ENCODE measurements at places on chromosomes 7 and 10. TPM values are rescaled to one million over a fixed set of nuclear protein-coding genes. Genes with fewer than 3 reads are reported as not detected.

GRCh38 chr7:120421151-120421651 lies 148.2 kb downstream of the KCND2 start:
- no peaks in the 10 kb centered on the region for H3K36me3 ChIP-seq
- no peaks in the 10 kb centered on the region for H3K27me3 ChIP-seq
- no peak overlapping the region for H3K27ac ChIP-seq
- H3K4me3 ChIP-seq: no peak overlapping the region
- no peaks in the 10 kb centered on the region for H3K4me1 ChIP-seq
- DNase-seq: no peak

DNA sequence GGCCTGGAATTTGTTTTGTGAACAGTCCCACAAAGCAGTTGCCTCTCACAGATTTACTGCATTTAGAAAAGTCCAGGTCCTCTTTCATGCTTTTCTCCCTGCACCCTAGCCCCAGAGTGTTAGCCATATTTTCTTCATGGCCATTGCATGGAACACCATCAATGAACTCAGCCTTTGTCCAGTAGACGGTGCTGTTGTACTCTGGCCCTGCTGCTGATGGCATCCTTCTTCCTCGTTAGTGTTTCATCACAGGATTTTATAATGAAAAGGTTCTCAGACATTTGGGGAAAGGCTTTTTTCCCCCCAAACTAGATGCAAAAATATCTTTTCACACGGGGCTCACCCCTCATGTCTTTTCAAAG lies 93.0 kb upstream of the SLC25A13 start:
- DNase-seq: peak; percentile 56
- no peaks in the 10 kb centered on the region for H3K27me3 ChIP-seq
- peaks cover 14% of the 10 kb centered on the region for H3K4me1 ChIP-seq
- H3K27ac ChIP-seq: no peak overlapping the region
- no peak overlapping the region for H3K4me3 ChIP-seq

- DNase-seq: no peak
- no peaks in the 10 kb centered on the region for H3K27me3 ChIP-seq
- no peak overlapping the region for H3K27ac ChIP-seq
These were observed 148.0 kb downstream of the ZNF33B start for GRCh38 chr10:42490368-42490767.

- H3K27ac ChIP-seq: no peak overlapping the region
- no peak overlapping the region for H3K4me3 ChIP-seq
These were observed 210.9 kb downstream of the CREB5 start for GRCh38 chr7:28623105-28623730.

DNA sequence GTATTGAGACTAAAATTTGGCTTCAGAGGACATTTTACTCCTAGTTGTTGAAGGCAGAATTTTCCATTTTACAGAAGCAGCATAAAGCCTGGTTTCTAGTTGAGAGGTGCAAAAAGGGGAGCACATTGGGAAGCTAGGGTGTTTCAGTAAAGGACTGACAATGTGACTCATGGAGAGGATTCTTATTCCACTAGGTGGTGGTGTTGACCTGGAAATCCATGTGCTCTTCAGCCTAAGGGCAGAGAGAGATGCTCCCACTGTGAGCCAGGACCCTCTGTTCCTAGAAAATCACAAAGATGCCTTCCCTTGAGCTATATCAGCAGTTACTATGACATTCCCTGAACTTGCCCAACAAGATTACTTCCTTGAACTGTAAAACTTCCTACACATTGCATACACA lies 687.8 kb downstream of the IPMK start:
- no peaks in the 10 kb centered on the region for H3K36me3 ChIP-seq
- no peaks in the 10 kb centered on the region for H3K4me1 ChIP-seq
- no peak overlapping the region for H3K27ac ChIP-seq
- H3K4me3 ChIP-seq: no peak overlapping the region

- H3K27ac ChIP-seq: no peak overlapping the region
- H3K4me3 ChIP-seq: no peak overlapping the region
- peak; percentile 49 for DNase-seq
- no peaks in the 10 kb centered on the region for H3K4me1 ChIP-seq
- no peaks in the 10 kb centered on the region for H3K36me3 ChIP-seq
- no peaks in the 10 kb centered on the region for H3K27me3 ChIP-seq
These were observed 13.7 kb upstream of the C10orf71 start for GRCh38 chr10:49285232-49285631.

- no peak for DNase-seq
- peak overlapping the region; percentile 78 for H3K27ac ChIP-seq
- H3K27me3 ChIP-seq: no peaks in the 10 kb centered on the region
- H3K4me1 ChIP-seq: peaks cover 95% of the 10 kb centered on the region
- H3K4me3 ChIP-seq: no peak overlapping the region
- H3K36me3 ChIP-seq: peaks cover 37% of the 10 kb centered on the region
These were observed 222.6 kb upstream of the KLF14 start for GRCh38 chr7:130956417-130957136.

DNA sequence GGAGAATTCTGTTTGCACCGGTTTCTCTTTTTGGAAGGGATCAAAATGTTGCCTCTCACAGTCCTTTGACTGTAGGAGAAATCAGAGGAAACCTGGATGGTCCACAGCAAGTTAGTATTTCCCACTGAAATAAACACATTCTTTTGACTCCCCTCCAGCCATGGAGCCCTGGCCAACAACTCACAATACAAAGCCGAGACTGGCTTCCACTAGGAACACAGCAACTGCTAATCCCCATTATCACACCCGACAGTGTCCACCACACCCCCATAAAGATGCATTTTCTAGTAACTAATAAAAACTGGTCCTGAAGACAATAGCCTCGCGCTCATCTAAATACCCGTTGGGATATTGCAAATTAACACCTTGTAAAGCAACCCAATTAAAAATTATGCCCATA lies 798 bp upstream of the MACROH2A2 start:
- H3K4me3 ChIP-seq: peak overlapping the region; percentile 79
- H3K4me1 ChIP-seq: no peaks in the 10 kb centered on the region
- no peak overlapping the region for H3K27ac ChIP-seq
- no peak for DNase-seq
- H3K27me3 ChIP-seq: peaks cover 36% of the 10 kb centered on the region

DNA sequence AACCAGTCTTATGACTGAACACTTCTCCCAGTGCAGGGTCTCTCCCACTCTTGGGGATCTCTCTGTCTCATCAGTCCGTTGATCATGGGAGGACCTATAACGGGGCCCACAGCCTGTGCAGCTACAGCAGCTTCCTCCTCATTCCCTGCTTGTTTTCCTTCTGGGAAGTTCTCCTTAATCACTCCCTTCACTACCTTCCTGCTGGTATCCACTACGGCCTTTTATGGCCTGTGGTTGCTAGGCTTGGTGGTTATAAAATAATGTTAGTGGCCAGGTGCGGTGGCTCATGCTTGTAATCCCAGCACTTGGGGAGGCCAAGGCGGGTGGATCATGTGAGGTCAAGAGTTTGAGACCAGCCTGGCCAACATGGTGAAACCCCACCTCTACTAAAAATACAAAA lies 3.5 kb upstream of the ZNF282 start:
- no peak for DNase-seq
- no peaks in the 10 kb centered on the region for H3K36me3 ChIP-seq
- H3K4me1 ChIP-seq: peaks cover 8% of the 10 kb centered on the region
- H3K4me3 ChIP-seq: no peak overlapping the region
- H3K27ac ChIP-seq: no peak overlapping the region

DNA sequence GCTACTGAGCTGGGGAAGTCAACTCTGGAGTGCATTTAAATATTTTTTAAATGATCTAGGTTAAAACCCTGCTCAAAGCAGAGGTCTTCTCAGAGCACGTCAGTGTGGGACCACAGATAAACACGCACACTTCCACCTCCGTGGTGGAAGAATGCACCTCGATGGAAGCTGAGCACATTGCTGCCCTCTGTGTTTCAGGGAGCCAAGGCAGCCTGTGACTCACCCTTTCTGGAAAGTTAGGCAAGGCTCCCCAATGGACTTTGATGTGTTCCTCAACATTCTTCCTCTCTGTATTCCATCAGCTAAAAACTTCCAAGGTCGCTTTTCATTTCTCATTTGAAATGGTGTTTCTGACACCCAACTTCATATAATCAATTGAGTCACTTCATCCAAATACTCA lies 170.8 kb upstream of the KMT2E start:
- H3K4me1 ChIP-seq: no peaks in the 10 kb centered on the region
- no peaks in the 10 kb centered on the region for H3K36me3 ChIP-seq
- no peaks in the 10 kb centered on the region for H3K27me3 ChIP-seq
- H3K27ac ChIP-seq: no peak overlapping the region

DNA sequence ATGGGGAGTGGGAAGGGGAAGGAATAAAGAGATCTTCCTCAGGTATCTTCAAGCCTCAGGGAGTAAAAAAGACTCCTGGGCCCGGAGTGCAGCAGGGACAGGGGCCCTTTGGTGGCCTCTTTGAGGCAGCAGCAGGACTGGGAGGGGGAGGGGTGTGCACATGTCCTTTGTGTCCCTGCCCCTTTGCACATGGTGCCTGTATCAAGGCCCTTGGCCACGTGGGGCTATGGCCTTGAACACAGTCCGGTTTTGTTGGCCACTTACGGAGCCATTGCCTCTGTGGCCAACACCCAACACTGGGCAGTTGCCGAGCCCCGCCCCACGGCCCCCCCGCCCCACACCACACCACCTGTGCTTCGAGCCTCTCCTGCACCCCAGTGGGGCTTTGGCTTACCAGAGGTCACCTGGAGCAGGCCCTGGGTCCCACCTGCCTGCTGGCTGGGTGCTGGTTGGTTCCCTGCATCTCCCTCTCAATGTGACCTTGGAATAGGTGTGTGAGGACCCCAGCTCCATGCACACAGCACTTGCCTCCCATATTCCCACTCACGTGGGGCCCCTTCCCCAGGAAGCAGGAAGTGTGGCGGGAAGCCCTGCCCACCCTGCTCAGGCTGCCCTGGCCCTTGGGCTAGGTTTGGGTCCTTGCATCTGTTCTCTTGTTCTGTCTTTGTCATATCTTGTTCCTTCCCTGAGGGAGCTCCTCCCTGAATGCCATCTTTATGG lies 5.4 kb downstream of the SAP25 start:
- H3K4me3 ChIP-seq: no peak overlapping the region
- no peak for DNase-seq
- no peaks in the 10 kb centered on the region for H3K27me3 ChIP-seq
- H3K36me3 ChIP-seq: peaks cover 48% of the 10 kb centered on the region

GRCh38 chr7:34844936-34845665 lies 187.1 kb downstream of the NPSR1 start:
- H3K27me3 ChIP-seq: no peaks in the 10 kb centered on the region
- no peaks in the 10 kb centered on the region for H3K36me3 ChIP-seq
- DNase-seq: no peak
- H3K4me3 ChIP-seq: no peak overlapping the region
- H3K4me1 ChIP-seq: no peaks in the 10 kb centered on the region
- H3K27ac ChIP-seq: no peak overlapping the region

DNA sequence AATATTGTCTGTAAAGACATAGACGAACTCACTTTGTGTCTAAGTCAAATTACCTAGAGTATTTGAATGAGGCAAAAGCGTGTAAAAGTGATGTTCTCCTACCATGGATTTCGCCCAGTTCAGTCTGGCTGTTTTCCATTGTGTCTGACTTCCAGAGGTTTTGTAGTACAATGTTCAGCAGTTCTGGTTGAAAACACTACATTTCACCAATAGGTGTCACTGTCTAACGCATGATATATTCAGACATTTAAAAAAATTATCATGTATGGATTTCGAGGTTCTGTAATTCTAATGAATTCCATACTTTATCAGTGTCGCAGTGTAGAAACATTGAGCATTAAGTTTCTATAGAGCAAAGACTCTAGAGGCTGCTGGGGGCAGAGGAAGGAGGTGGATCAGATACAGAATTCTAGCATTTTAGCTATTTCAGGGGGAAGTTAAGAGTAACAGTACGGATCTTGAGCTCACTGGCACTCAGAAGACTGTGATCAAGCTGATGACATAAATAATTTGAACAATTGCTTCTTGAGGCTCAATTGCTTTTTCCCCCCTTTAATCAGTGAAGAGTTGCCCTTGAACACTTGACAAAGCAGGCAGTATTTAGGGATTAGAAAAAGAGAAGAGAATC lies 196.9 kb upstream of the RHOBTB1 start:
- no peaks in the 10 kb centered on the region for H3K4me1 ChIP-seq
- H3K36me3 ChIP-seq: no peaks in the 10 kb centered on the region
- no peak for DNase-seq

- H3K4me1 ChIP-seq: peaks cover 22% of the 10 kb centered on the region
- no peak overlapping the region for H3K27ac ChIP-seq
- H3K27me3 ChIP-seq: no peaks in the 10 kb centered on the region
- H3K4me3 ChIP-seq: no peak overlapping the region
- DNase-seq: no peak
These were observed 51.1 kb upstream of the SYPL1 start for GRCh38 chr7:106163257-106163656.

CNPY1 gene
- 0.30 TPM for total RNA-seq

ADRA2A gene
- 8.5 TPM for total RNA-seq
